ENCODE measurements at places on chromosomes 5 and 9.

DNA sequence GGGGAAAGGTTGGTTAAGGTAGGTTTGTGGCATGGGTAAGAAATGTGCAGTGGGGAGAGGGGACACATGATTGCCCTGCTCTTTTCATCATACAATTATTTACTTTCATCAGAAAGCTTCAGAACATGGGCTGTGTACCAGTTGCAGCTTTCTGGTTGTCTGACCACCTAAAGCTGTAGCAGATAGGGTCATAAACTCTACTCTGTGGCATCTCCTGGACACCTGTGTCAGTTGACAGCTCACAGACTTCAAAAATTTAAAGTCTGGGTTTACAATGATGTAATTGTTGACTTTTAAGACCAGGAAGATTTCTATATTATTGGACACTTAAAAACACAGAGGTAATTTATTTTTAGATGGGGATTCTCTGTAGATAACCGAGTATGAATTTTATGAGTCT, 222.7 kb upstream of the PRR16 start:
- no peak for DNase-seq

- DNase-seq = peak; percentile 26
These were observed 71.9 kb upstream of the SPDL1 start for GRCh38 chr5:169511708-169512107.

- no peak for DNase-seq
These were observed 809 bp downstream of the TNIP1 start for GRCh38 chr5:151079838-151080612.

DNA sequence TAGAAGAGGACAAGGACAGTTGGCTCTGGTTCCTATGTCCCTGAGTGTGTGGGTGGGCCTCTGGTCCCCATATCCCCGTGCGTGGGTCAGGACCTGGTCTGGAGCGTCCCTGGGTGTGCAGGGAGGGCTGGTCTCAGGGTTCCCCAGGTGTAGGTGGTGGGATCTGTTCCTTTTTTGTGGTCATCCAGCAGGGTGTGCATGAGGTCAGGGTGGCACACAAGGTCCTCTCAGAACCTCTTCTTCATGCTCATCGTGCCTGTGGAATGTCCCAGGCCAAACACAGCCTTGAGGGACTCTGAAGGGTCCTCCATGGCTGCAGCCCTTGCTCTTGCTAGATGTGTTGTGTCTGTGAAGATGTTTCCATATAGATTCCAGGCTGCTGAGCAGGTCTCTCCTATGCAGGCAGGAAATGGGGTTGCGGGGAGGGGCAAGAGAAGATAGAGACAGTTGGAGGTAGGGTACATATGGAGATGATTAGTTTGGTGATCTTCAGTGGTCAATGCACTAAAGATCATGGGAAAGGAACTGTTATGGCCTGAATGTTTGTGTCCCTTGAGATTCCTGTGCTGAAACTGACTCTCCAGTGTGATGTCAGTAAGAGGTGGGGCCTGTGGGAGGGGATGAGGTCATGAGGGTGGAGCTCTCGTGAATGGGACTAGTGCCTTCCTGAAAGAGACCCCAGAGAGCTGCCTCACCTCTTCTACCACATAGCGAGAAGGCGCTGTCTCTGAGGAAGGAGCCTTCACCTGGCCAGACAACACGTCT, 53.1 kb downstream of the NXNL2 start:
- DNase-seq = peak; percentile 23

DNA sequence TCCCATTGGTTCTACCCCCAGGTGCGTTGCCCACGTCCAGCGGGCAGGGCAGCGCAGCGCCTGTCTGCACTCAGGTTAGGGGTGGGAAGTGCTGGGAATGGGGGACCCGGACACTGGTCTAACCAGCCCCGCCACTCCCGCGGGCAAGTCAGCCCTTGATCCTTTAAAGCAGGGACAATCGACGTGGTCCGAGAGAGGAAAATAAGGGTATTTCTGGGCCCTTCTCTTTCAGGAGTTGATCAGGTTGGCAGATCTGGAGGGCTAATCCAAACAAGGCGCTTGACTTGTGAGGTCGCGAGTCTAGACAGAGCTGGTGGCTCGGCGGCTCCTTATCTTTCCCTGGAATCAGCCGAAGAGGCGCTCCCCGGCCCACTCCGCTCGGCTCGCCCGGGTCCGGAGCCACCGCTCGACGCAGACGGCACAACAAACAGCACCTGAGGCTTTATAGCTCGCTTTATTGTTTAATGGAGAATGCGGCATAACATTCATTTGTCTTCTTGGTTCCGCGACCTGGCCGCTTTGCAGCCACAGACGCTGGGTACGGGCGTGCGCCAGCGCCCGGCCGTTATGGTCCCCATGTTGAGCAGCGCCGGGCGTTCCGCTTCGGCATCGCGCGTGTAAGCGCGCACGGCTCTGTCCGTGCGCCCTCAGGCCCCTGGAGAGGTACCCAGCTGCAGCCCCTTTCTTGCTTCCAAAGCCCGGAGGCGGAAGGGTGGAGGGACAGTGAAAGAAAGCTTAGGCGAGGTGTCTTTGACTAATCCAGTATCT, 15.8 kb downstream of the ISL1 start:
- peak; percentile 71 for DNase-seq

- no peak for DNase-seq
These were observed 60.2 kb upstream of the TRIO start for GRCh38 chr5:14082973-14083372.

GRCh38 chr9:121735065-121735792, 83.8 kb downstream of the DAB2IP start:
- DNase-seq = peak; percentile 96

DNA sequence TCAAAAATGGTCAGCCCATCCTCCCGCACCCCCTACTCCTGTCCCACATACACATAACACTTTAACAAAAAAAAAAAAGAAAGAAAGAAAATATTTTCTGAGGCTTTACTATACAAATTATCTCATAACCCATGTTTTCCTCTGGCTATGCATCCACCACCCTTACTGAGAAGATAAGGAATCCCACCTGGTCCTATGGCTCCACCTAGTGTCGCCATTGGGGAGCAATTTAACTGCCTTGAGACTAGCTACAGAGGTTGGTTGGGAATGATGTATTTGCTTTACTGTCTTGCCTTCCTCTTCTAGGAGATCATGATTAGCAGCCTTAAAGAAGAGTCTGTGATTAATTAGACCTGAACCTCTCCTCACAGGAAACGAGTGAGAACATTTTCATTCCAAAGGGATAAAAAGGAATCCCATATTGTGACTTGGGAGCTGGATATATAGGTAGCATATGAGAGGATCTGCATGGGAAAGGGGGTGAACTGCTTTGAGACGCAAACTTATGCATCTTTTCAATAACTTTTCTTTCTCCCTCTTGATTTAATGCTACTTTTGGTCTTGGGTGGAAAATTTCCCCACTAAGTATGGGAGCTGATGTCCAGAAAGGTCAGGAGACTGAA, 77.7 kb upstream of the SELENOP start:
- DNase-seq = peak; percentile 84

DNA sequence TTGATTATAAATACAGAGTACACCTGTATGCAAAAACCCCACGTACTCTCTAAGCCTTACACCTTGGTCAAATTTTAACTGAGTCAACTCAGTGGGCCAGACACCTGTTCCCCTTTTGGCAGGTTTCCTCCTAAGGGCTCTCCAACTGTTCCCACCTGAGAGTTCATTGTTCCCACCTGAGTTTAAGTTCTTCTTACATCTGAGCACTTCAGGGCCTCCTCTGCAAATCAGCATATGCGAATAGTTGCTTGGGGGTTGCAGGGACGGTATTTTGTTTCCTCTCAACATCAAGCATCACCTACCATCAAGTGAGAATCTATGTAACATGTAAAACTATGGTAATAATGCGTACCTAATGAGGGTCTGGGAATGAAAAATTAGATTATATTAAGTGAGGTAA, 300.0 kb downstream of the PIK3R1 start:
- no peak for DNase-seq

DNA sequence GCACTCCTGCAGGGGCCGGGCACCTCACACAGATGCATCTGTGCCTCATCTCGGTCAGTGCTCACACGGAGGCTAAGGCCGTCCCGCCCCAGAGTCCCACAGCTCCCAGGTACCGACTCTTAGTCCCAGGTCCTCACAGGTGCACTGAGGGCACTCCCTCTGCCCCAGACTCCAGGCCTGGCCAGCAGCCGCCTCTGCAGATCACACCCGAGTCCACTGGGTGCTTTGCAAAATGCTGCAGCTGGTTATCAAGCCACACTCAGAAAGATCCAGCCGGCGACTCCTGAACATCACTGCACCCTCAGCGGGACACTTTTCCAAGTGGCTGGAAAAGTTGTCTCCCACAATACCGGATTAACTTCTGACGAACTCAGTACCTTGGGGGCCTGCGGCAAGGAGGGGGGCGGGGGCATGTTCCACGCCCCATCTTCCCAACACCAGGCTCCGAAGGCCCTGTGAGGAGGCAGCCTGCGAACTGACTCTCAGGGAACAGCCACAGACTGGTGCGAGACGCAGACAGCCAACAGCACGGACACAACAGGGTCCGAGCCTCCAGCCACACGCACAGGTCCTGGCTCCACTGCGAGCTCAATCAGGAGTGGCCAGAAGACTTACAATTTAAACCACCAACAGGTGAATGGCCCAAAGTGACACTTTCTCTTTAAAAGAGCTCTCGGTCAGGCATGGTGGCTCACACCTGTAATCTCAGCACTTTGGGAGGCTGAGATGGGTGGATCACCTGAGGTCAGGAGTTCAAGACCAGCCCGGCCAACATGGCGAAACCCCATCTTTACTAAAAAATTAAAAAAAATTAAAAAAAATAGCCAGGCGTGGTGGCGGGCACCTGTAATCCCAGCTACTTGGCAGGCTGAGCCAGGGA, 4.0 kb downstream of the BRD3 start:
- DNase-seq = no peak

DNA sequence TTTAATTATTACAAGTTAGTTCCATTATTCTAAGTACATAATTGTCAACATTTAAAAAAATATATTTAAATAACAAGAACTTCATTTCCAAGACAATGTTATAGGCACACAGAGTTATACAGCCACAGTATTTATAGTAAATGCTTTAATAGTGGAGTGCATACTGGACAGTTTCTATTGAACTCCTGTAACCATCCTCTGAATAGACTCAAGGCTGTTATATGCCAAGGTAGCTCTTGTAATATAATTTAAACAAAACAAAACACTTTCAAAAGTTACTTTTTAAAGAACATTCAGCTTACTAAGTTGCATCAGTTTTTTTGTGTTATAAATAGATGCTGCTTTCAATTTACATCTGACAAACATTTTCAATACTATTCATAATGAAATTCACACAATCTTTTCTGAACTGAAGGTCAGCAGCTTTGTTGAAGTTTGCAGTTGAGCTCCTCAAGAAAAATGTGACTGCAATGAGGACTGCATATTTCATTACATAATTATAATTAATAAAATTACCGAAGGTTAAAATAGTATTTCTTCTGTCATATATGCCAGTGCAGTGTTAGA, 549.9 kb upstream of the CYLC2 start:
- no peak for DNase-seq

All from mesendoderm (in vitro differentiated cells).